Activated CD4-positive, alpha-beta memory T cell treated with anti-CD3 and anti-CD28 coated beads for 36 hours (primary cell): ENCODE measurements at places on chromosomes 5 and 9.
A peak's percentile ranks its signal among the peaks of the same experiment; 100 is the strongest.

DNA sequence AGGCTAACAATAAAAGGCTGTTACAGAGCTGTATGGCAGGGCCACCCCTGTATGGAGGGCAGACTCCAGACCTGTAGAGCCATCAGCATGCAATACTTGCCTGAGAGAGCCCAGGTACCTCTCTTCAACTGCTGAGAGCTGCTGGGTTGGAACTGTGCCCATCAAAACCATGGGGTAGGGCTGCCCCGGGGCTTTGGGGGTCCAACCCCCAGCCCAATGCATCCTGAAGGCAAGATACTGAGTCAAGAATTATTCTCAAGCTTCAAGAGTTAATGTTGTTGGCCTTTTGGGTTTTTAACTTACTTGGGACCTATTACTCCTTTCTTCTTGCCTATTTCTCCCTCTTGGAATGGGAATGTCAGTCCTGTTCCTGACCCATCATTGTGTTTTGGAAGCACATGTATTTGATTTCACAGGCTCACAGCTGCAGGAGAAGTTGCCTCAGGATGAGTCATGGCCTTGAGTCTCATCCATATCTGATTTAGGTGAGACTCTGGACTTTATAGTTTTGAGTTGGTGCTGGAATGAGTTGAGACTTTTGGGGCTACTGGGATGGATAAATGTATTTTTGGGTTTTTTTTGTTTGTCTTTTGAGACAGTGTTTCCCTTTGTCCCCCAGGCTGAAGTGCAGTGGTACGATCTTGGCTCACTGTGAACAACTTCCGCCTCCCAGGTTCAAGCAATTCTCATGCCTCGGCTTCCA is 21.0 kb upstream of the CDK7 start:
- DNase-seq, result no peak

DNA sequence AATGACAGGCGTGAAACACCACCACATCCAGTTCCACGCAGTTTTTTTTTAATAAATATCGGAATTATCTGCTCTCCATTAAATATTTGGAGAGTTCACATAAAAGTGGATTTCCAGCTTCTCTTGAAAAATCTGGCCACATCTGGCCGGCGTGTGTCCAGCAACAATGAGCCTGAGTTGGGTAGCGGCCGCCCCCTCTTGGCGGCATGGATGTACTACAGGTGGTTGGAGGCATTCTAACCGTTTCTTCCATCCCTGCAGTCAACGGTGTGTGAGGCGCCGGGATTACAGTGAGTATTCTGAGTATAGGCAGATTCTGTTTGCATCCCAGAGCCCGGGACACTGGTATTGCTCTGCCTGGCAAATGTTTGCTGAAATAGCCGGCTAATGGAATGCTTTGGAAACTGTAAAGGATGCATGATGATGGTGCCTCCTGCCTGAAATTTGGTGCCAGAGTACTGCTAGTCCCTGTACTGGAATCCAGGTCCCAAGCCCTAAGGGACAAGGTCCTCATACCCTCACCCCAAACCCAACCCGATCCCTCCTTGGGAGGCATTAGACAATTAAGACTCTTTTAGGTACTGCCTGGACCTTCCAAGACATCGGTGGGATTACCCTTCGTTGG is 13.6 kb upstream of the GM2A start:
- DNase-seq, result peak; percentile 67

- peak; percentile 96 for DNase-seq
These were observed 12.3 kb downstream of the ITGA1 start for GRCh38 chr5:52799983-52800393.

DNA sequence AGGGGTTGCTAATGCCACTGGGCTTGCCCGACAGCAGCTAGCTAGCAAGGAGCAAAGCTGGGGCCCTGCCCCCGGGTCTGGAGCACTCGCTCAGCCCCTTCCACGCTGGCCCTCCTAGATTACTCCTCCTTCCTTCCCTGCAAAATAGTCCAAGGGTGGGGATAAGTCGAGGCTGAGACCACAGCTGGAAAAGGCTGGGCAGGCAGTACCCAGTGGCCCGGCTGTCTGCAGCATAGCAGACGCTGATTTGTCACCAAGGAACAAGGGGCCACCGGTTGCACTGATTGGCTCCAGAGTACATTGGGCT is 73.9 kb downstream of the ADAMTS2 start:
- DNase-seq, result no peak

GRCh38 chr9:89408628-89409101 is 89.2 kb downstream of the SEMA4D start:
- peak; percentile 81 for DNase-seq

DNA sequence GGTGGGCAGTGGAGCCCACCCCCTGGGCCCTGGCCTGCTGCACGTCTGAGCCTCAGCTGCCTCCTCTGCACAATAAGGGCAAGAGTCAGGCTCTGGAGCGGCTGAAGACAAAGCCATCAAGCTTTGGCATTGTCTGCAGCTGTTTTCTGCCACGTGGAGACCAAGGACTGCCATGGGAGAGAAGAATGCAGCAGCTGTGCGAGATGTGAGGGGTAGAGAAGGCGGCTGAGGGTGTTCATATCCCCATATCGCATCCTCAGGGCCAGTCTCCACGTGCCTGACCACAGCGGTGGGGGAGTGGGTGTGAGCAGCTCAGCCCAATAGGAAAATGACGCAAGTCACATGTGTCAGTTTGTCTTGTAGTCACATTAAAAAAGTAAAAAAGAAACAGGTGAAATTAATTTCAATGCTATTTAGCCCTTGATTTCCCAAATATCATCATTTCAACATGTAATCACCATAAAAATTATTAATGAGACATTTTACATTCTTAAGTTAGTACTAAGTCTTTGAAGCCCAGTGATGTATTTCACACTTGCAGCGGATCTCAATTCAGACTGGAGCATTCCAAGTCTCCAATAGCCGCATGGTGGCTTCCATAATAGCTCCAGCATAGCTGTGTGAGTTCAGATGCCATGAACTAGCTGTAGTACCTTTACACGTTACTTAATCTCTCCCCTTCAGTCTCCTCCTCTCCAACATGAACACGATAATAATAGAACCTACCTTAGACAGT is 6.6 kb downstream of the C1QTNF2 start:
- no peak for DNase-seq

- no peak for DNase-seq
These were observed 35.1 kb downstream of the CTNNAL1 start for GRCh38 chr9:108978205-108978604.

DNA sequence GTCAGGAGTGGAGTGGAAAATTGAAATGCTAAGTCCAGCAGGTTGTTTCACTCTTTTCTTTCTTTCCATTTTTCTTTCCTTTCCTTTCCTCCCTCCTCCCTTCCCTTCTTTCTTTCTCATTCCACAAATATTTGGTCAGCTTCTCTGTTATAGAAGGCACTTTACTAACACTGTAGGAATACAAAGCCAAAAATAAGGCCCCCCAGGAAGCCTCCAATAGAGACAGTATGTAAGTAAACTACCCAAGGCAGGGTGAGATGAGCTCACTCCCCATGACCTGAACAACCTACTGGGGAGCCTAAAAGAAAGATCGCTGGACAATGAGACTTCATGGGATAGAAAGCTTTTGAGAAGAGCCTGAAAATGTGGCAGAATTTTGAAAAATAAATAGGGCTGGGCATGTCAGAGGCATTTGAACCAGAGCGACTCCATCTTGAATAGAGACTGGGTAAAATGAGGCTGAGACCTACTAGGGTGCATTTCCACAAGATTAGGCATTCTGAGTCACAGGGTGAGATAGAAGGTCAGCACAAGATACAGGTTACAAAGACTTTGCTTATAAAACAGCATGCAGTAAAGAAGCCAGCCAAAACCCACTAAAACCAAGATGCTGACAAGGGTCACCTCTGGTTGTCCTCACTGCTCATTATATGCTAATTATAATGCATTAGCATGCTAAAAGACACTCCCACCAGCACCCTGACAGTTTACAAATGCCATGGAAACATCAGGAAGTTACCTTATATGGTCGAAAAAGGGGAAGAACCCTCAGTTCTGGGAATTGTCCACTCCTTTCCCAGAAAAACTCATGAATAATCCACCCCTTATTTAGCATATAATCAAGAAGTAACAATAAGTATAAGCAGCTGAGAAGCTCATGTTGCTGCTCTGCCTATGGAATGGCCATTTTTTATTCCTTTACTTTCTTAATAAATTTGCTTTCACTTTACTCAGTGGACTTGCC is 158.9 kb upstream of the EGFLAM start:
- DNase-seq, result no peak

DNA sequence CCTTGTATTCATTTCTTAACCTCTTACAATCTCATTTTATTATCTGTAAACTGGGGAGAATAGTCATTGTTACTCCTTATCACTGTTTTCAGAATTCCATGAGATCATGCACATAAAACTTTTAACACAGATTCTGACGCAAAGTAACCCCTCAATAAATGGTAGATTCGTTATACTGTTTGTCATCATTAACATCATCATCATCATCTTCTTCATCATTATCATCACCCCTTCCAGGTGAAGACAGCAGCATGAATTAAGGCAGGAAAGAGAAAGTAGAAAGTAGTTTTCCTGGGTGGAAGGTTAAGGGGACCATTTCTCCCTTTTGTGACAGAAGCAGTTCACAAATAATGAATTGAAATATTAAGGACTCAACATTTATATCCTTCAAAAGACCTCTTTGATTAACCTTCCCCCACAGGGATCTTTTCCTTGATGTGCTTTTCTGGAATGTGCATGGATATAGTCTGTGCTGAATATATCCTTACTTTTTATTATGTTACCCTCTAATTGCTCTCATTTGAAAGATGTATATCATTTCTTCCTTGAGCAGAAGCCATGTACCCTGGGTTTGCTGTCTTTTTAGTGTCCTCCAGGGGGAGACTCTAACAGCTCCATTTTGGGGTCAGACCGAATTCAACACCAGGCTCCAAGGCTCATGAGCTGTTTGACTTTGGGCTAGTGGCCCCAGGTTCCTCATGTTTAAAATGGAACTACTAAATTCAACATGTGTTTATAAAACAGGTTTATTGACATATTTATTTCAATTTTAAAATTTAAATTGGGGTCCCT is 1029.9 kb upstream of the WWC1 start:
- DNase-seq, result no peak

DNA sequence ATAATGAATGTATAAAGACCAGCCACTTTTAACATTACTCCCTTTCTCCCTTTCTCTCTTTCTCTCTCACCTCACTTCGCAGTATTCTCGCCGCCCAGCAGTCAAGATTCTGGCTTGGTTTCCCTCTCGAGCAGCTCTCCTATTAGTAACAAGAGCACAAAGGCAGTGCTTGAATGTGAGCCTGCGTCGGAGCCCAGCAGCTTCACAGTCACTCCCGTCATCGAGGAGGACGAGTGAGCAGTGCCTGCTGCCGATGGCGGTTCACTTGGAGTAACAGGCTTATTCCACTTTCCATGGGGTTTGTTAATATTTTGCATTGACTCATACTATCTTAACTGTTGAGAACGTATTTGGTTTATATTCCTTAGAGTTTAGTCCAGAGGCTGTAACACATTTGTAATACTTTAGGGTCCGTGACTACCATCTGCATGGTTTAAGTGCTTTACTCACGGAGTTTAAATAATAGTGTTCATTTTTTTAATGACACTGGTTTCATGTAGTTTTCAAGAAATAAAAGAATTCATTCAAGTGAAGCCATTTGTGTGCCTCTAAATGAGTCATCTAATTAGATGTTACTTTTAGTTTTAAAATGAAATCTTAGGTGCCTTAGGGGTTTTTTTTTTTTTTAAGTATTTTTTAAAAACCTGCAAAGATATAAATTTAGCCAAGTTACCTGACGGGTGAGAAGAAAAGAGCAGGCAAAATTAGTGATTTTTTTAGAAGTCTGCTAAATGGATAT is 8.4 kb upstream of the DMRT3 start:
- DNase-seq, result no peak

- no peak for DNase-seq
These were observed 2389.5 kb downstream of the MAT2B start for GRCh38 chr5:165894916-165895315.

GRCh38 chr5:1330847-1331831 is 13.8 kb downstream of the CLPTM1L start:
- no peak for DNase-seq

DNA sequence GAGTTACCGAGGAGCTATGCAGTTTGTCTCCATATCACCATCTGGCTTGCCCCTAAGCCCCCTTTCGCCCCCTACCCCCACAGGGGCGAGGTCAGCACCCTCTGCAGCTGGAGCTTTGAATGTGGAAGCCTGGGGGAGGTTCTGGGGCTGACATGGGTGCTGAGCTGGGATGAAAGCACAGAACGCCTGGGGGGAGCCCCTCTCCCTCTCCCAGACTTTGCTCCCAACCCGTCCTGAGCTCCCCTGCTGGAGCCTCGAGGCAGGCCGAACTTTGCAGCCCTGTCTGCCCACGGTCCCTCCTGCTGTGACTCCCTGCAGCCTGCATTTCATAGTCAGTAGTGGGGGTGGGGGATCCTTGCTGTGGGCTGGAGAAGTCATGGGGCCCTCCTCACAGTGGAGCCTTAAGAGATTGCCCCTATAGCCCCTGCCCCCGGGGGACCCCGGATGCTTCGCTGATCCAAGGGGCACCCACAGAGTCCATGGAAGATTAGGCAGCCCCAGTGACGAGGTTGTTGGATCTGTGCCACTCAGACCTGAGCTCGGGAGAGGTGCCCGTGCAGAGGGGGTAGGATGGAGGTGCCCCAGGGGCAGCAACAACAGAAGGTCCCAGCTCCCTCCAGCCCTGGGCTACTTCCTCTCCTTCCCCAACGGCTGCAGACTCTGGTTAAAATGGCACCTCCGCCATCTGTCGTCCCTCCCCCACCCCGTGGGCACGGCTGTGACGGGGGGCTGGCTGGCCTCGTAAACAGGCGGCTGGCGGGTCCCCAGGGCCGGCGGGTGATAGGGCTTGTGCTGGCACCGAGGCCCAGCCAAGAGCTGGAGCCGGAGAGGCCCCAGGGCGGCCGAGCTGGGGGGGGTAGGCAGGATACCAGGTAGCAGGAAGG is 162.0 kb downstream of the C9orf50 start:
- DNase-seq, result peak; percentile 31

DNA sequence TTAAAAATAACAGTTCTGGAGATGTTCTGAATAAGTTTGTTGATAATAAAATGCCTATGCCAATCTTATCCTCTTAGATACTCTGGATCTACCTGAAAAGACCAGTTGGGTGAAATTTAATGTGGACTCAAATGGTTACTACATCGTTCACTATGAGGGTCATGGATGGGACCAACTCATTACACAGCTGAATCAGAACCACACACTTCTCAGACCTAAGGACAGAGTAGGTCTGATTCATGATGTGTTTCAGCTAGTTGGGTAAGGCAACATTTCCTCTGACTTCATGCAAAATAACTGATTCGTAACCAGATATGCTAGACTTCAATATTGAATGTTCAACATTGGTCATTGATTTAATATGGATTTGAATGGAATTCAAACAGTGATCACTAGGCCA is 27.0 kb downstream of the ERAP2 start:
- no peak for DNase-seq
